Activated naive CD4-positive, alpha-beta T cell treated with anti-CD3 and anti-CD28 coated beads, Interleukin-2, amount 50 U/mL, for 72 hours (primary cell): ENCODE measurements at places on chromosomes 1 and 21.

GRCh38 chr1:98325646-98326440 lies 335.7 kb upstream of the SNX7 start:
- DNase-seq, result no peak

DNA sequence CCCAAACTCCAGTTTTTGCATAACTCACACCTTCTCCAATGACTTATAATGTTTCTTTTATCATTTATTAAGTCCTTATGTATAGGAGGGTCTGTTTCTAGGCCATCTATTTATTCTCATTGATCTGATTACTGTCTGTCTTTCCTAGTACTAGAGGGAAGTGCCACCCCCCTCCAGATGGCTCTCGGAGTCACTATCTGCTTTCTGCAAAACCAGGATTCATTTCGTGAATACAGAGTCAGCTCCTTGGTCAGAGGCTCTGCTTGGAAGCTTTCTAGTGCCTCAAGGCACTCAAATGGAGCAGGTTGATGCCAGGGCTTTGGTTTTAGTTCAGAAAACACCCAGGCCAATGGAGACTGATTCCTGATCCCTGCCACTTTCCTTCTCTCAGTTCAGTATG lies 102.3 kb upstream of the CD34 start:
- DNase-seq, result no peak

GRCh38 chr1:200081969-200082245 lies 54.4 kb downstream of the NR5A2 start:
- no peak for DNase-seq

DNA sequence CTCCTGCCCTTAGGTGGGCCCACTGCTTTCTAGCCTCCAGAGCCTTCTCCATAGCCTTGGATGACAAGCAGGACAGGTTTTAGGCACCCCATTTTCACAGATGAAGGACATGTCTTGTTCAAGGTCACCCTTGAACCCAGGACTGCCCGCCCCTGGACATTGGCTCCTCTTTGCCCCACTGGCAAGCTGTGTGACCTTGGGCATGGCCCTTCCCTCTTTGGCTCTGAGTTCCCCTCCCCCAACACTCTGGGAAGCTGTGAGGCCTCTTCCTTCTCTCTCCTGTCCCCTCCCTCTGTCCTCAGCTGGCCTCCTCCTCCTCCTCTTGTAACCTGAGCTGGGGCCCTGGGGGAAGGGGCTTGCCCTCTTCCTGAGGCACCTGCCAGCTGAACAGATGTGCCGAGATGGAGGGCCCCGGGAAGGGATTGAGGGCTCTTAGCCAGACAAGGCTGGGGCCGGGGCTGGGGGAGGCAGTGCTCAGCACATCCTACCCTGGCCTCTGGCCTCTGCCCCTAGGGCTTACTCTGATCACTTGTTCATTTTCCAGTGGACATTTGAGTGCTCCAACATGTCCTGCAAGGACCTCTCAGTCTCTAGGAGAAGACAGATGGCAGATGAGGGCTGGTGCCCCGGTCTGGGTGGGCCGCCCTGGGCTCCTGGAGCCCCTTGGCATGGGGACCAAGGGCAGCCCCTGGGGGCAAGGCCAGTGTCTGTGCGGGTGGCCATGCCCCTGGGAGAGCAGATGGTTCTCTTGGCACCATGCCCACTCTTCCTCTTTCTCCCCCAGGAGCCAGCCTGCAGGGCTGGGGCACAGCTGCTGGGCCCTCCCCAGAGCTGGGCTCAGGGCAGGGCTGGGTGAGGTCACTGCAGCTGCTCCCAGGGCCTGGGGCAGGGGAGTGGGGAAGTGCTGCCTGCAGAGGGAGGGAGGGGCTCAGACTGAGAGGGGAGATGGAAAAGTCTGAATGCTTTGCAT lies 10.7 kb downstream of the FOXO6 start:
- DNase-seq, result no peak

- DNase-seq, result no peak
Measured at GRCh38 chr1:10530281-10530740, 55.6 kb downstream of the PEX14 start.
